Activated T-helper 17 cell treated with anti-CD3 and anti-CD28 coated beads, Interleukin-2, amount 50 U/mL, for 72 hours (primary cell): ENCODE measurements at places on chromosomes 7 and 10.

- H3K4me1 ChIP-seq = peaks cover 5% of the 10 kb centered on the region
- H3K36me3 ChIP-seq = no peaks in the 10 kb centered on the region
- no peak overlapping the region for H3K4me3 ChIP-seq
- no peaks in the 10 kb centered on the region for H3K27me3 ChIP-seq
- no peak for ATAC-seq
- no peak overlapping the region for H3K27ac ChIP-seq
Observed at GRCh38 chr10:9051328-9051974, 997.0 kb downstream of the GATA3 start.

GRCh38 chr7:37107047-37107750, 341.5 kb downstream of the ELMO1 start:
- ATAC-seq = no peak
- no peak overlapping the region for H3K27ac ChIP-seq
- H3K36me3 ChIP-seq = peaks cover 52% of the 10 kb centered on the region
- H3K4me1 ChIP-seq = peaks cover 29% of the 10 kb centered on the region

GRCh38 chr7:92206672-92207071, 27.7 kb upstream of the LRRD1 start:
- H3K4me3 ChIP-seq = no peak overlapping the region
- ATAC-seq = no peak
- no peak overlapping the region for H3K27ac ChIP-seq

GRCh38 chr10:49133706-49134248, at the start of gene FAM170B:
TSS of gene FAM170B (minus strand) at chr10:49134021. CDS start at chr10:49133918, 103 bp downstream.
- peaks cover 14% of the 10 kb centered on the region for H3K27me3 ChIP-seq
- no peak for ATAC-seq
- no peaks in the 10 kb centered on the region for H3K4me1 ChIP-seq
- H3K36me3 ChIP-seq = no peaks in the 10 kb centered on the region
- no peak within 1 kb of the TSS for H3K27ac ChIP-seq

GRCh38 chr10:28147706-28148105, 148.8 kb upstream of the ODAD2 start:
- peaks cover 28% of the 10 kb centered on the region for H3K36me3 ChIP-seq
- H3K4me3 ChIP-seq = no peak overlapping the region
- H3K4me1 ChIP-seq = no peaks in the 10 kb centered on the region
- H3K27ac ChIP-seq = no peak overlapping the region
- no peak for ATAC-seq

DNA sequence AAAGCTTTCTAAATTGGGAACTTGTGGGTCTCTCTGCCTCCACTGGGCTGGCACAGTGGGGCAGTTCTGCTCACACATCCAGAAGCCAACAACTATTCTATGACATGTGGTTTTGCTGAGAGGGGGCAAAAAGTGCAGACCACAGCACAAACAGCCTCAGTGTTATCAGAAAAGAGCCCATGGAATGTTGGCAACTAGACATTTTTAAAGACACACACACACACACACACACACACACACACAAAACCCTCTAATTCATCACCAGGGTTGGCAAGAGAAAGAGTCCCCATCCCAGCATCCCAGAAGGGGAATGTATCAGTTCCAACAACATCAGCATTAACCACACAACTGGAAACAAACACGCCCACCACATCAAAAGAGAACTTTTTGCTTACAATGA, 117.1 kb downstream of the FGFR2 start:
- H3K36me3 ChIP-seq = no peaks in the 10 kb centered on the region
- no peaks in the 10 kb centered on the region for H3K27me3 ChIP-seq
- H3K4me1 ChIP-seq = no peaks in the 10 kb centered on the region
- ATAC-seq = no peak

DNA sequence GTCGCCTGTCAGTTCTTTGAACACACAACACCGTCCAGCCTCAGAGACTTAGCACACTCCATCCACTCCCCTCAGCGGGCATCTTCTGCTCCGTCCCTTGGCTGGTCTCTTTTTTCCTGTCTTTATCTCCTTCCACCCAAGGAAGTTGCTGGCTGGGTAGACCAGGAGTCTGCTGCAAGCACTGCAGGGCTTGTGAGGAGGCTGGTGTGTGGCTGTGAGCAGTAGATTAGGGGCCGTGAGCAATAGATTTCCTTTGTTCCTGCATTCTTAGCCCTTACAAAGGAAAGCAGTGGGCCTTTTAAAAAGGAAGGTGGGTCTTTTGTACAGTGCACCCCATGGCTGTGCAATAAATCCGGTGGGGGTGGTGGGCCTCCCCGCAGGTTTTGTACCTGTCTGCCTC, 100.3 kb upstream of the BTBD16 start:
- H3K27me3 ChIP-seq = peaks cover 27% of the 10 kb centered on the region
- no peak overlapping the region for H3K4me3 ChIP-seq
- no peak for ATAC-seq
- no peak overlapping the region for H3K27ac ChIP-seq

- H3K27ac ChIP-seq = no peak overlapping the region
- H3K4me3 ChIP-seq = no peak overlapping the region
- H3K4me1 ChIP-seq = no peaks in the 10 kb centered on the region
- ATAC-seq = no peak
Observed at GRCh38 chr7:149729983-149730801, 43.2 kb downstream of the ZNF467 start.

GRCh38 chr10:111836571-111836970, 347.0 kb downstream of the GPAM start:
- H3K4me1 ChIP-seq = no peaks in the 10 kb centered on the region
- no peak overlapping the region for H3K27ac ChIP-seq
- no peak for ATAC-seq
- no peaks in the 10 kb centered on the region for H3K36me3 ChIP-seq
- no peaks in the 10 kb centered on the region for H3K27me3 ChIP-seq

- H3K4me1 ChIP-seq = no peaks in the 10 kb centered on the region
- no peaks in the 10 kb centered on the region for H3K36me3 ChIP-seq
- no peak overlapping the region for H3K4me3 ChIP-seq
- no peak for ATAC-seq
- H3K27me3 ChIP-seq = no peaks in the 10 kb centered on the region
Observed at GRCh38 chr7:3844540-3845151, 543.6 kb downstream of the SDK1 start.

DNA sequence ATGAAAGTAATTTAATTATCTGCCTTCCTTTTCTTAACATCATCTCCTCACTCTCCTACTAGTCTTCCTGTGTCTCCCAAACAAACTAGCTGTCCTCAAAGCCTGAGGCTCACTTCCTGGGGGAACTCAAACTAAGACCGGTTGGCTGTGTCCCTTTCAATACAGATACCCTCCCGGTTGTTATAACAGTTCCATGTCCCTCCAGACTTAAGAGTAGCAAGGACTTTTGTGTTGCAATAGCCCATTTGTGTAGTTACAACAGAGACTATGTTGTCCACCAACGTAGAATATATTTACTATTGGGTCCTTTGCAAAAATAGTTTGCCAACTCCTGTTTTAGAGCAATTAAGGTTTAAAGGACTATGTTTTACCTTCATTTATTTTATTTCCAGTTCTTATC, 8.6 kb upstream of the TARP start:
- H3K4me3 ChIP-seq = no peak overlapping the region
- ATAC-seq = no peak
- H3K4me1 ChIP-seq = no peaks in the 10 kb centered on the region
- H3K36me3 ChIP-seq = no peaks in the 10 kb centered on the region
- H3K27ac ChIP-seq = no peak overlapping the region
- H3K27me3 ChIP-seq = no peaks in the 10 kb centered on the region

DNA sequence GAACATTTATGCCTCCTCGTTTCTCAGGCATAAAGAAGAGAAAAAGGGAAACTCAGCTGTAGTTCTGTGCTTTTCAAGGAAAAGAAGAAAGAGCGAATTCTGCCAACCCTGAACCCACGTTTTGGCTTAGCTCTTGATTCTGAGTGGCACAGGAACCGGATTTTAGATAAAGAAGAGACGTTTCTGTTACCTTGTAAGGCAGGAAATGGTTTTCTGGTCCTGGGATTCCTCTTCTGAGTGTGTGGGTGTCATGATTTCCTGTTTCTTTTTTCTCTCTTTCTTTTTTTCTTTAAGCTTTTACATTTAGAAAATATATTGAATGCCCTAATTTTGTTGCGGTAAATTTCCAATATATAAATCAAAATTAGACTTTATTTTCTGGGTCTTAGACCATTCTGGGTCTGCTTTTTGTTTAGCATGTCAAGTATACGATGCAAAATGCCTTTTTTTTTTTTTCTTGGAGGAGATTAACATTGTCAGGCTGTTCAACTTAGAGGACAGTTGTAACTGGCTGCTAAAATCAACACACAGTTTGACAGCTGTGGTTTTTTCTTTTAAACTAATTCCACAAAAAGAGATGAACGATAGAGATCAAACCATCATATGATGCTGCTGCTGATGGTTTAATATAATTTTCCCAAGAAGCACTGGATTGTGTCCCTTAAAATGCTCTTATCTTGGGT, 190.8 kb downstream of the GATA3 start:
- H3K27me3 ChIP-seq = no peaks in the 10 kb centered on the region
- peak overlapping the region; percentile 85 for H3K27ac ChIP-seq
- no peaks in the 10 kb centered on the region for H3K36me3 ChIP-seq
- peaks cover 26% of the 10 kb centered on the region for H3K4me1 ChIP-seq
- H3K4me3 ChIP-seq = peak overlapping the region; percentile 71

DNA sequence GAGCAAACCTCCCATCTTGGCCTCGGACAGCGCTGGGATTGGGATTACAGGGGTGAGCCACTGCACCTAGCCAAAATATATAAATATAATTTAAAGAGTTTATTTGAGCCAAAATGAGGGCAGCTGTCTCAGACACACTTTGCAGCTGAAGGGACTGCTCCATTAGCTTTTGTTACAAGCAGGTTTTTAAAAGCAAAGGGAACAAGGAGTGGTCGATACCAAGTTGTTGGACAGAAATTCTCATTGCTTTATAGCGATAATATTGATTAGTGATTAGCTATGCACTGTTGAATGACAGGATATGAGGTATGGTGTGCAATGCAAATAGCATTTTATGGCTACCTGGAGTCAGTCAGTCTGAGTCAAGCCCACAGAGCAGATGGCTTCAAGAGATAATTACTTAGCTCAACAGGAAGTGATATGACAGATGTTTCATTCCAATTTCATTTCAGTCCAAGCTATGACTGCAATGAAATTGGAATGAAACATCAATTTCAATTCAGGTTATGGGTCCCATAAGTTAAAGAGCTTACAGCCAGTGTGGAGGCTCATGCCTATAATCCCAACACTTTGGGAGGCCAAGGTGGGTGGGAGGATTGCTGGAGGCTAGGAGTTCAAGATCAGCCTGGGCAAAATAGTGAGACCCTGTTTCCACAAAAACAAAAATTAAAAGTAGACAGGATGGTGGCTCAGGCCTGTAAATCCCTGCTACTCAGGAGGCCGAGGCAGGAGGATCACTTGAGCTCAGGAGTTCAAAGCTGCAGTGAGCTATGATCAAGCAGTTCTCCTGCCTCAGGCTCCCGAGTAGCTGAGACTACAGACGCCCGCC, 23.1 kb downstream of the TYW1 start:
- peaks cover 95% of the 10 kb centered on the region for H3K36me3 ChIP-seq
- H3K4me1 ChIP-seq = no peaks in the 10 kb centered on the region
- H3K27me3 ChIP-seq = no peaks in the 10 kb centered on the region
- peak overlapping the region; percentile 66 for H3K27ac ChIP-seq

- H3K4me3 ChIP-seq = no peak overlapping the region
- no peak for ATAC-seq
- H3K4me1 ChIP-seq = no peaks in the 10 kb centered on the region
- no peaks in the 10 kb centered on the region for H3K27me3 ChIP-seq
- H3K36me3 ChIP-seq = no peaks in the 10 kb centered on the region
Observed at GRCh38 chr10:121559326-121560026, 38.8 kb downstream of the FGFR2 start.

GRCh38 chr10:84608126-84608525, 279.7 kb downstream of the CCSER2 start:
- no peak overlapping the region for H3K27ac ChIP-seq
- peak; percentile 64 for ATAC-seq
- no peak overlapping the region for H3K4me3 ChIP-seq

DNA sequence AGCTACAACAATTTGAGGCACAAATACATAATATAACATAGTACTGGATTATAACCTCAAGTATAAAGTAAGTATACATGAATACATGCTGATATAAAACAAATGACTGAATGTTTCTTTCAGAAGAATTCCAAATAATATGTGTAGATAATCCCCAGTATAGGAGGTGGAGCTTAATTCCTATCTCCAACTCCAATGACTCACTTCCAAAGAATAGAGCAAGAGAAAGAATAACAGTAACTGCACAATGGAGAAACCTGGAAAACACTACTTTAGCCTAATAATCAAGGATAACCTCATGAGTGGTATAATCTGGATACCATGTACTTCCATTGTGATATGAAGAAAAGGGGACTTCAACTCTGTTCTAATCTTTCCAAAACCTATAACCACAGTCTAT, 13.7 kb upstream of the SEMA3C start:
- no peaks in the 10 kb centered on the region for H3K36me3 ChIP-seq
- H3K4me1 ChIP-seq = no peaks in the 10 kb centered on the region
- H3K4me3 ChIP-seq = no peak overlapping the region
- no peaks in the 10 kb centered on the region for H3K27me3 ChIP-seq

- peaks cover 43% of the 10 kb centered on the region for H3K4me1 ChIP-seq
- no peaks in the 10 kb centered on the region for H3K36me3 ChIP-seq
- H3K4me3 ChIP-seq = peak within 1 kb of the TSS; percentile 70
- no peaks in the 10 kb centered on the region for H3K27me3 ChIP-seq
- peak within 1 kb of the TSS; percentile 87 for H3K27ac ChIP-seq
Observed at GRCh38 chr10:29634764-29635625, at the start of gene SVIL. TSS of gene SVIL (minus strand) at chr10:29634971. CDS start at chr10:29555058, 79,913 bp downstream.

DNA sequence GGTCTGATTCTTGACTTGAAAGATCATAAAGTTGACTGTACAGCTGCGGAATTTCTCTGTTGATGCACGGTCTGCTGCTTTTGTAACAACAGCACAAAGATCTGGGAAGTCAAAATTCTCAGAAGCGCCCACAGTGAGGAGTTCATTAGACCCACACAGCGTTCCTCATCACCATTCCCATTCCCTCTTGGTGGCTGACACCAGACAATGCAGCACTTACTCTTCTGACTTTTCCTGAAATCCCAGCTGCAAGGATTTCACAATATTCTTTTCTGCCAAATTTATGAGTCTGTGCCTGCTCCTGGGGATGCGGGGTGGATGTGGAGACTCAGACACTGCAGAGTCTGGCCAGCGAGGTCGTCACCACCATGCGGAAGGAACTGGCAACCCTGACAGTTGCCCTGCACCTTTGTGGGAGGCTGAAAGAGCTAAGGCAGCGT, 233.9 kb downstream of the FANK1 start:
- no peak overlapping the region for H3K27ac ChIP-seq
- H3K4me1 ChIP-seq = no peaks in the 10 kb centered on the region
- no peaks in the 10 kb centered on the region for H3K36me3 ChIP-seq
- H3K27me3 ChIP-seq = no peaks in the 10 kb centered on the region
- H3K4me3 ChIP-seq = no peak overlapping the region
- ATAC-seq = no peak

- no peak for ATAC-seq
- peaks cover 33% of the 10 kb centered on the region for H3K4me1 ChIP-seq
- peaks cover 83% of the 10 kb centered on the region for H3K36me3 ChIP-seq
- no peaks in the 10 kb centered on the region for H3K27me3 ChIP-seq
Observed at GRCh38 chr10:84407388-84408049, 79.1 kb downstream of the CCSER2 start.

- no peak overlapping the region for H3K4me3 ChIP-seq
- H3K27me3 ChIP-seq = no peaks in the 10 kb centered on the region
- H3K36me3 ChIP-seq = no peaks in the 10 kb centered on the region
- H3K4me1 ChIP-seq = no peaks in the 10 kb centered on the region
- no peak for ATAC-seq
Observed at GRCh38 chr10:54909165-54909564, 108.1 kb upstream of the PCDH15 start.
